Stimulated activated CD4-positive, alpha-beta T cell treated with anti-CD3 and anti-CD28 coated beads, Interleukin-12 subunit alpha, Interleukin-12 subunit beta, amount 100 ng/mL, for 48 hours (primary cell): ENCODE measurements at places on chromosomes 2 and 18.
A peak's percentile ranks its signal among the peaks of the same experiment; 100 is the strongest.

DNA sequence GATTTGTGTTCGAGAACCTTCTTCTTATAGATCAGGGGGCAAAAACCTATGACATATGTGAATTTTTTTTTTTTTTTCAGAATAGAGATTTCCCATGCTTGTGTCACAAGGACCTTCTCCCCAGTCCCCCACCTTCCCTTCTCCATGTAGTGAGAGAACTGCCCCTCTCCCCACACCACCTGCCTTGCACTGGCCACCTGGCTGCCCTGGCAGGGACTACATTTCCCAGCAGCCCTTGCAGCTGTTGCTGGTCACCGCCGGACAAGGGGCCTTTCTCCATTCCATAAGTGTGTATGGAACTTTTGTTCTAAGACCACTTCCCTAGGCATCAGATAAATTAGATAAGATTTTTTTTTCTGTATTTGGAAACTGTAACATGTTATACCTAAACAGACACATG lies 22.2 kb downstream of the MBP start:
- no peak for DNase-seq

GRCh38 chr18:44777457-44778192 lies 96.9 kb downstream of the SETBP1 start:
- no peak for DNase-seq

GRCh38 chr18:6004683-6005082 lies 109.4 kb upstream of the TMEM200C start:
- DNase-seq: peak; percentile 6

- no peak for DNase-seq
Measured at GRCh38 chr18:8480506-8481328, 128.5 kb upstream of the RAB12 start.

- DNase-seq: no peak
Measured at GRCh38 chr2:12169721-12170120, 423.3 kb downstream of the LPIN1 start.

DNA sequence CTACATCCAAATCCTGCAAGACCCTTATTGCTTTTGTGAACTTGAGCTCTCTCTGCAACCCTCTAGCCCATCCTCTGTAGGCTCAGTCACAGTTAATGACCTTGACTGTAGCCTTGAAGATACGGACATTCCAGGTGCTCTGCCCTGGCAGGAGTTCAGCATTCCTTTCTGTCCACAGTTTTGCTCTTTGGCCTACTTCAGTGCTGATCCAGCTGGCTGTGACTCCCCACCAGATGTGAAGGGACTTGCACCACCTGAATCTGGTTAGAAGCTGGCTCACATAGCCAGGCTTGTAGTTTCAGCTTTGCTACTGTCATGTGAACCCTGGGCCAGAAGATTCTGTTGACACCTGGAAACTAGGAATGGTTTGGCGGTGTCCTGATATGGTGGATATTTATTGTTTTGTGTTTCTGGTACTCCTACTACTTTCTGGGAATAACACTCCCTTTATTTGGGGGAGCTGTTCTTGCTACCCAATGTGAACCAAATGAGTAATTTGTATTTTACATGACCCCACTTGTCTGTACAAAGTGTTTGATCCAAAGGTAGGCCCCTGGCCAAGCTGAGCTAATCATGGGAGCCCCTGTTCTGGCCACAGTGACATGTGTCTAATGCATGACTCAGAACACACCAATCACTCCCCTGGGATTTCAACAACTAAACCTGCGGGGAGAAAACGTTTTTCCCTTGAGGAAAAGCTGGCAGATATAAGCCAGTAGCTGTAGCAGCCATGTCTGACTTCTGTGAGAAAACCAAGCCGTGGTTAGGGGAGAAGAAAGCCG lies 73.4 kb downstream of the CDCA7 start:
- DNase-seq: no peak

- no peak for DNase-seq
Measured at GRCh38 chr2:40004336-40004735, 225.3 kb upstream of the THUMPD2 start.

DNA sequence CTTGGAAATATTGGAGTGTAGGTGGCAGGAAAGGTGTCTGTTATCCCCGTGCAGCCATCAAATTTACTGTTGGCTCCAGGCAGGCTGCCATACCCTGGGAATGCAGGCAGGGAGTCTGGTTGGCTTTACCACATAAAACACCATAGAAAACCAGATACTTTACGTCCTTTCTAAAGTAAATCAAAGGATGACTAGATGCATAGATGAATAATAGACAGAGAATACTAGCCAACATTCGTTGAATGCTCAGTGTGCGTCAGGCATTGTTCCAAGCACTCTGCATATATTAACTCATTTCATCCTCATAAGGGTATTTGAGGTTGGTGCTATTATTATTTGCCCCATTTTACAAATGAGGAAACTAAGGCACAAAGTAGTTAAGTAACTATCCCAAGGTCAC lies 65.2 kb downstream of the VSNL1 start:
- no peak for DNase-seq

GRCh38 chr2:15460112-15460620 lies 101.0 kb downstream of the NBAS start:
- no peak for DNase-seq

DNA sequence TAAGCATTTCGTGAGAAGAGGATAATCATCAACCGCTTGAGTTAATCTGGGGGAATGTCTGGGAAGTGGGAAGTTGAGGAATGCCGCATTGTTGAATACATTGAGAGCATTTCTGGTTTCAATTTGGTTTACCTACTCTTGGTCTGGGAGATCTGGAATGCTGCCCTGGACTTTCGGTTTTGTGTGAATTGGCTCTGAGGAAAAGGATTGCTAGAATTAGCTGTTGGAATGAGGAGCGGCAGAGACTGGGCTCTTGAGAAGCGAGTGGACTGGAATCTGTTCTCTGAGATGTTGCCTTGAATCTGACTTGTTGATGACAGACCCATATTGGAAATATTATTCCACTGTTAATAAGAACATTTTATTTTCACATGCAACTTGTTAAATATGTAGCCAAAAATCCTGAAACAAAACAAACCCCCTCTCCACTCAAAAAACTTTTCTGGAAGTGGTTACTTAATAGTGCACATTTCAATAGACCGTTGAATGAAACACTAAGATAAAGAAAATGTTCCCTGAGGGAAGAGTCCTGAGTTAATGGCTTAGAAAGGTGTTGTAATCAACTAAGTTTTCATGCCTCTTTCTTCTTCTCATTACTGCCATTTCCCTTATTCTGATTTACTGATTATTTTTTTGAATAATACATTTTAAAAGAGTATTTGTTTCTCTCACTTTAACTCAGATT lies 50.8 kb downstream of the PTPRM start:
- DNase-seq: no peak

- DNase-seq: no peak
Measured at GRCh38 chr2:167653131-167653530, 594.3 kb downstream of the STK39 start.

- DNase-seq: no peak
Measured at GRCh38 chr2:233793465-233794127, 15.5 kb downstream of the MROH2A start.

GRCh38 chr2:84991404-84992160 lies 20.6 kb downstream of the KCMF1 start:
- DNase-seq: no peak

- no peak for DNase-seq
Measured at GRCh38 chr2:74128206-74128605, 19.5 kb downstream of the BOLA3 start.

GRCh38 chr2:222146488-222146887 lies 152.3 kb downstream of the PAX3 start:
- no peak for DNase-seq

DNA sequence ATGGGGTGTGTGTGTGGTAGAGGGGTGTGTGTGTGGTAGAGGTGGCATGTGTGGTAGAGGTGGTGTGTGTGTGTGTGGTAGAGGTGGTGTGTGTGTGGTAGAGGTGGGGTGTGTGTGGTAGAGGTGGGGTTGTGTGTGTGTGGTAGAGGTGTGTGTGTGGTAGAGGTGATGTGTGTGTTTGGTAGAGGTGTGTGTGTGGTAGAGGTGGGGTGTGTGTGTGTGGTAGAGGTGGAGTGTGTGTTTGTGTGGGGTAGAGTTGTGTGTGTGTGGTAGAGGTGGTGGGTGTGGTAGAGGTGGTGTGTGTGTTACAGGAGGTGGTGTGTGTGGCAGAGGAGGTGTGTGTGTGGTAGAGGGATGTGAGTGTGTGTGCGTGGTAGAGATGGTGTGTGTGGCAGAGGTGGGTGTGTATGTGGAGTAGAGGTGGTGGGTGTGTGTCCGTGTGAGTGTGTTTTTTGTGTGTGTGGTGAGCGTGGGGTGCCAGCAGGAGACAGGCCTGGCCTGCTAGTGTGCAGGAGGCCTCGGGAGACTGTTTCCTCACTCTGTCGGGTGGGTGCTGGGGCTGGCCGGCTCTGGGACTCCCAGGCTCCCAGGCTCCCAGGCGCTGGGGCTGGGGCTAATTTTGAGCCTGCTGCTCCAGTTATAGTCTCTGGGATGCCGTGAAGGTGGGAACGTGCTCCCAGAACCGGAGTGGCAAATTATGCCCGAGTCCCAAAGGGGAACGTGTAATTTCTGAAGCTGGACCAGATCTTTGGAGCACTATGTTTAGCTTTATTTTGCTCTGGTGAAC lies 165.2 kb downstream of the DYSF start:
- DNase-seq: no peak

- DNase-seq: no peak
Measured at GRCh38 chr18:3266062-3266608, 4.2 kb downstream of the MYL12B start.

GRCh38 chr2:169221745-169222369 lies 140.5 kb downstream of the LRP2 start:
- no peak for DNase-seq

DNA sequence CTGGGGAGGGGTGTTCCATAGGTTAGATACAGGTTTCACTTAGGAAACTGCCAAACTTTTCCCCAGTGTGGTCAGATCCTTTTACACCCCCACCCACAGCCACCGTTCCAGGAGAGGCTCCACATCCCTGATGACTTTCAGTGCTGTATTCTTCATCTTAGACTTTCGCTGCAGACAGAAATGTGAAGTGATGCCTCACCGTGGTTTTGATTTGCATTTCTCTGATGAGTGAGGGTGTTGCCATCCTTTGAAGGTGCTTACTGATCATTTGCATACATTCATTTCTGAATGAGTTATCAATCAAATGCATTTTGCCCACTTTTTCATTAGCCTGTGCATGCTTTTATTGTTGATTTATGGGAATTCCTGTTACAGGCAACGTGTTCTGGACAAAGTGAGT lies 14.9 kb downstream of the COPS9 start:
- DNase-seq: no peak

DNA sequence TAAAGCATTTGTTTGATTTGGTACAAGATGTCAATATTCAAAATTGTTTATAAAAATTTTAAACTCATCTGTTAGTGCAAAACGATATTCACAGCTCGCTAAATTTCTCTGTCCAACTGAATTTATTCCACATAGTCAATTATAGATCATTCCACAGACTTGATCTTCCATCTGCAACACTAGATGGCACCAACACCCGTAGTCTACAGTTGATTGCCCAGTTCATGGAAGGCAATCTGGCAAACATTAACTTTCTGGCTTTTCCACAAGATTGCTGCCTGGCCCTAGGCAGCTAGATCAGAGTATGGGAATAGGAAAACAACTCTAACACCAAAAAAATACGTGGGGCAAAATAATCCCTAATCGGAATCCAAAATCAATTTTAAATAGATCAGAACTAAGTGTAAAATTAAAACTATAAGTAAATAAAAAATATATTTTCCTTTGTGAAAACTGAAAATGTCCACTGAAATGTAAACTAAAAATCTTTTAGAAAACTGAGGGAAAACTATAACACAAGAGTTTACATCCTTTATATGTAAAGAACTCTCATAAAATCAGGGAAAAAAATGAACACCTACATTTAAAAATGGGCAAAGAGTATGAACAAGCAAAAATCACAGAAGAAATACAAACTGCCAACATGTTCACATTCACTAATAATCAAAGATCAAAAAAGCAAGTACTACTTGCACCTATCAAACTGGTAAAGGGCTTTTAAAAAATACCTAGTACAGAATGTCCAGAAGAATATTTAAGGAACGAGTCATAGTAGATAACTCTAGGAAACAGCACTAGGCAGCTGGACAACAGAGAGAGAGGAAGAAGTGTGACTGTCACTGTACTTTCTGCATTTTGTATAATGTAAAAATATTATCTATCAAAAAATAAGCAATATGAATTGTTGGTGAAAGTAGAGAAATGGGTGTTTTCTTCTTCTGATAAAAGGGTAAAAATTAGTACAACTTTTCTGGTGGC lies 35.0 kb downstream of the RTN4 start:
- peak; percentile 12 for DNase-seq

DNA sequence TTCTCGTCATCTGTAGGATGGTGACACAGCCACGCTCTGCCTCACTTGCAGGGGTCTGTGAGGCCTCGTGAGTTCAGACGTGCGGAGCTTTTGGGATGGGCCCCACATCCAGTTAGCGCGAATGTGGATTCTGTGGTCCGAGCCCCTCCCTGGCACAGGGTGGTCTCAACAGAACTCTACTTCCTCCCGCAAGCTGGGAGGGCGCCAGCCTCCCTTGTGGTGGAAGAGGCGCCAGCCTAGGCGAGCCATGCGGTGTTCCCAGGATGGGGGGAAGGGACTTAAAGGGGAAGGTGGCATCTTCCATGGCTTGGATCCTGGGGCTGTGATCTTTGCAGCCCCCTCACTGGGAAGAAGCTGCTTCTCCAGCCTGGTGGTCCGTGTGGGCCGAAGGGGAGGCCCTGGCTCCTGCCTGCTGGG lies 1.4 kb downstream of the SNORC start:
- no peak for DNase-seq

DNA sequence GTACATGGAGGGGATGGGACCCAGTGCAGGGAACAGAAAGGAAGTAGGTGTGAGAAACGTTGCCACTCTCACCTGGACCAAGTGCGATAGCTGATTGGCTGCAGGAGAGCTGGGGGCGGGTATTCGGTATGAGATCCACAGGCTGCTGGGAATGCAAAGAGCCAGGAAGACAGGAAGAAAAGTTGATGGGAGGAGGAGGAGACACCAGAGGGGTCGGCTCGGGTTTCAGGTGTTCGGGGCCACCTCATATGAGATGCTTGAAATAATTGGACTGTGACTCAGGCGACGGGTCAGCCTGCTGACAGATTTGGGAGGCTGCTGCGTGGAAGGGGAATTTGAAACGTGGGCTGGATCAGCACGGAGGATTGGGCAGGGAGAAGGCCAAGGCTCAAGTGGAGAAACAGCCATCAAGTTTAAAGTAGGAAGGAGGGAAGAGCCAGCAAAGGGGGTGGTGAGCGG lies 65.1 kb downstream of the MRPS9 start:
- no peak for DNase-seq
